ENCODE measurements at places on chromosomes 7 and 10.
A peak's percentile ranks its signal among the peaks of the same experiment; 100 is the strongest.

DNA sequence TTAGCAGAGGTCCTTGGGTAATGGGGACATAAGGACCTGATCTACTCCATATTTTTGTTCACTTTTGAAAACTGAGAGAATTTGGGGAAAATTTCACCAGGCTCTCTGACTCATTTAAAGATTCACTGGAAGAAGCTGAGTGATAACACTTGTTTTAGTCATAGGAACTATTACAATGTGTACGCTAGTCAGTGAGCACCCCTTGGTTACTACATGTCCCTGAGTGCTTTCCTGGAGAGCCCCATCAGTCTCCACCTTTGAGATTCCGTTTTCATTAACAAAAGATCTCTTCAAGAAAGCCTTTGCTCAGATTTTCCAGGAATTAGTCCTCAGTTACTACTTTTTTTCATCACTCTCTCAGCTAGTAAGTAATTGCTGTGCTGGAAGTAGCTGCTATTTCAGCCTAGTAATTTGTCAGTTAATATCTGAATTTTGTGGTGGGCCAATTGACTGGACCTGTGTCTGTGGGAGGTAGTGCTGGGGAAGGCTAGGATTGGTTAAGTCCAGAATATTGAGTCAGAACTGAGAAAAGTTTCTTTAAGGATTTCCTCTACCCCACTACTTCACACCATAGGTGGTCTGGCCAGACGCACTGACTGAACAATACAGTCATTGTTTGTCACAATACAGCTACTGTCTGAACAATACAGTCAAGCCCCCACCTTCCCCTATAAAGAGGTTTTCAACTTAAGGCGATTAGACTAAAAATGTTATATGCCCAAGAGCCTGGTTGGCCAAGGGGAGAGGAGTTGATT, 235.0 kb downstream of the CCDC7 start:
- DNase-seq = no peak

DNA sequence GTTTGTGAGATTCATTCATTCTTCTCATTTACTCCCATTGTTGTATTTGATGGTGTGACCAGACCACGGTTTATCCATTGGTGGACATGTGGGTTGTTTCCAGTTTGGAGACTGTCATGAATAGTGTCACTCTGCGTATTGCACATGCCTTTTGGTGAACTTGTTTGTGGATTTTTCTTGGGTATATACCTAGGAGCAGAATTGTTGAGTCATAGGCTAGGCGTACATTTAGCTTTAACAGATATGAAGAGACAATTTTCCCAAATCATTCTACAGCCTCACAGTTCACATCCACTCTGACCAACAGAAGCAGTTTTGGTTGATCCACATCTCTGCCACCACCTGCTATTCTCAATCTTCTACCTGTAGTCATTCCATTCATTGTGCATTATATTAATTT, 66.0 kb upstream of the FAM20C start:
- DNase-seq = no peak

- DNase-seq = no peak
These were observed 29.6 kb upstream of the INPP5A start for GRCh38 chr10:132507956-132508490.

DNA sequence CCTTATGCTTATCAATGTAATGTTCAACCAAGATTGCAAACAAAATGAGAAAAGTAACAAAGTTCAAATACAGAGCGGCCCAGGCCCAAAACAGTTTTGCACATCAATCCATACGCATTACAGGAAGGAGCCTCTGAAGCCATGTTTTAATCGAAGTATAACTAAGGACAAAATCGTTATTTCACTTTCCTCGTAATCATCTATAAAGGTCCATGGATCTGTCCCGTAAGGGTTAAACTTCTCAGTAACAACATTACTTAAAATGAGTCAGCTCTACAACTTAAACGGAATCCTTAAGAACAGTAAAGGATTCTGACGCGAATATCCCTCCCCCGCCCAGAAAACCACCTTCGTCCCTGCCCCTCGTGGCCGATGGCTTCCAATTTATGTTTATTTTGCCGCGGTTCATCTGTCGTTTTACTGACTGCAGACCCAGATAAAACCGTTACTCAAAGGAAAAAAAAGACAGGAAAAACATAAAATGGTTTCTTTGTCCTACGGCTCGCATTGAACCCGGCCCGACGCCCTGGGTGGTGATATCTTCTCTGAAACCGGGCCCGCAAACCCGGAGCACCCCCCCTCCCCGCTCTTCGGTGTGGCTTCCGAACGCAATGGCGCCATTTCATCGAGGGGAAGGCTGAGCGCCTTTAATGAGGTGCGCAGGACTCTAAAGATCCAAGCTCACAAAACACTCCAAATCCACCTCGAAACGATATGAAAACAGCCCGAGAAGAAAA, 1.1 kb downstream of the HNRNPA2B1 start:
- peak; percentile 60 for DNase-seq

- DNase-seq = no peak
These were observed 975 bp downstream of the CNTNAP2 start for GRCh38 chr7:146117576-146117975.

GRCh38 chr10:101690461-101690860, 4.5 kb downstream of the FBXW4 start:
- DNase-seq = no peak

DNA sequence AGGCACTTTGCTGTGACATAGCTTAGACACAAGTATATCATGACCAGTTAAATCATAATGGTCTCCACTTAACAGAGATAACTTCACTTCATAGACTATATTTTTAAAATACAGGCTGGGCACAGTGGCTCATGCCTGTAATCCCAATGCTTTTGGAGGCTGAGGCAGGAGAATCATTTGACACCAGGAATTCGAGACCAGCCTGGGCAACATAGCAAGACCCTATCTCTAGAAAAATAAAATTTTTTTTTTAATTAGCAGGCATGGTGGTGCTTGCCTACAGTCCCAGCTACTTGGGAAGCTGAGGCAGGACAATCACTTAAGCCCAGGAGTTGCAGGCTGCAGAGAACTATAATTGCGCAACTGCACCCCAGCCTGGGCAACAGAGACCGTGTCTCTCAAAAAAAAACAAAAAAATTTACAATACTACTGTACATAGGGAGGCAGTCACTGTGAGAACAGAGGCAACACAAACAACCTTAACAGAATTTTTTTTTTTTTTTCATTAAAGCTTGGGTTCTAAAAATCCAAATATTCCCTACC, 105.1 kb downstream of the USP6NL start:
- DNase-seq = no peak

GRCh38 chr7:119436882-119437281, 836.1 kb upstream of the KCND2 start:
- DNase-seq = no peak

DNA sequence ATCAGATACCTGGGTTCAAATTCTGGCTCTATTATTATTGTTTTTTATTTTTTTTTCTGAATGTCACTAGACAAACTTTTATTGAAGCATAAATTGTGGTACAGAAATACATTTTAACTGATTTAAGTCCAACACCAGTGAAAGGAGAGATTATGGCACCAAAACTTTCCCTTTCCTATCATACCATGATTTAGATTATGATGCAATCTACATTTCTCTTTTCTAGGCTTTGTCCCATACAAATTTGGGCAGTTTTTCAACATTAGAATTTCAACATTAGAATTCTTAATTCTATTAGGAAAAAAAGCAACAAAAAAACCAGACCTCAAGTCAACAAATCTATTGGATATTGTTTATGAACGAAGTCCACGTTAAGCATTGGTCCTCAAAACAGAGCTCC, 11.0 kb downstream of the AS3MT start:
- DNase-seq = no peak

GRCh38 chr7:2734751-2735571, 47.0 kb downstream of the AMZ1 start:
- no peak for DNase-seq

GRCh38 chr10:110151467-110151866, 55.9 kb upstream of the MXI1 start:
- DNase-seq = no peak

GRCh38 chr10:123425680-123426079, 240.5 kb upstream of the GPR26 start:
- no peak for DNase-seq

DNA sequence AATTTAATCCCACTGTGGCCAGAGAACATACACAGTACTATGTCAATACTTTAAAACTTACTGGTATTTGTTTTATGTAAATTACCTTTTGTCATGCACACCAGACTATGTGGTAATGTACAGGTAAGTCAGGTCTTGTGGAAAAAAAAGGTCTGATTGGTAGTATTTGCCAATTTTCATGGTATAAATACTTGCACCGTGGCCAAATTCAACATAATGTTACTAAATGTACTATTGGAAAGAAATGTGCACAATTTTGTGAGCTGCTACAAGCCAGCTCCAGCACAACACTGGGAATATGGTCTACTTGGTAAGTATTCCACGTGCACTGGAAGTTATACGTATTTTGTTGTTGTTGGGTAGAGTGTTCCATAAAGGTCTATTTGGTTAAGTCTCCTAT, 392.5 kb downstream of the RPS24 start:
- no peak for DNase-seq

DNA sequence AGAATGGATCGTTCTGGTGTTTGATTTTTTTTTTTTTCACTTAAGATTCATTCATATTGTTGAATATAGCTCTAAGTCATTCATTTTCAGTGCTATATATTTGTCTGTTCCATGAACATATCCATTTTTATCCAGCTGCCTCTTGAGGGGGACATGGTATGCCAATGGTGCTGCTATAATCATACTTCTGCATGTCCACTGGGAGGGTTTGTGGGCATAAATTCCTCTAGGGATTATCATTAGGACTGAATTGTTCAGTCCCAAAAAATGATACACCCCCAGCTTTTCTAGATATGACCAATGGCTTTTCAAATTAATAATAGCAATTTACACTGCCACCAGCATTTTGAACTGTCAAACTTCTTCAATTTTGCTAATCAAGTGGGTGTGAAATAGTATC, 41.1 kb downstream of the CAV1 start:
- DNase-seq = no peak

DNA sequence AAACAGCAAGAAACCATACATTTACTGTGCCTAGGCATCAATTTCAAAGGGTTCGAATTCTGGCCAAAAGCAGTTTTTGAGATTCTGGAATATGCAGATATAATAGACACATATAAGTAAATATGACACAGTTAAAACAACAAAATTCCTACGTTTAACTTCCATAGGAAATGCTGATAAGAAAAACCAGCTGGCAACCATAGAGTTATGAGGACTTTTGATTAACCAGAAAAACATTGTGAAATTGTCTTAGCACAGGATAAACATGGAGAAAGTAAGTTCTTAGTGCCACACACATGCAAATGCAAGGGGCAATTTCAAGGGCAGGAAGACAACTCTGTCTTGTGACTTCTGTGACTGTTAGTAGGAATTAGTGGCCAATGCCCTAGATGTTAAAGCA, 702.1 kb downstream of the TNS3 start:
- no peak for DNase-seq

GRCh38 chr7:94228223-94228622, 166.5 kb upstream of the COL1A2 start:
- no peak for DNase-seq

- no peak for DNase-seq
These were observed 562 bp downstream of the NUB1 start for GRCh38 chr7:151342102-151342646.

GRCh38 chr10:79162022-79162421, 93.3 kb downstream of the ZMIZ1 start:
- no peak for DNase-seq

GRCh38 chr10:98023024-98023423, 7.4 kb downstream of the CRTAC1 start:
- no peak for DNase-seq

GRCh38 chr7:104820836-104821535, 193.0 kb upstream of the KMT2E start:
- no peak for DNase-seq
